CD4-positive, CD25-positive, alpha-beta regulatory T cell (primary cell): ENCODE measurements at places on chromosomes 16 and 17. TPM values are rescaled to one million over a fixed set of nuclear protein-coding genes. Genes with fewer than 3 reads are reported as not detected.

DNA sequence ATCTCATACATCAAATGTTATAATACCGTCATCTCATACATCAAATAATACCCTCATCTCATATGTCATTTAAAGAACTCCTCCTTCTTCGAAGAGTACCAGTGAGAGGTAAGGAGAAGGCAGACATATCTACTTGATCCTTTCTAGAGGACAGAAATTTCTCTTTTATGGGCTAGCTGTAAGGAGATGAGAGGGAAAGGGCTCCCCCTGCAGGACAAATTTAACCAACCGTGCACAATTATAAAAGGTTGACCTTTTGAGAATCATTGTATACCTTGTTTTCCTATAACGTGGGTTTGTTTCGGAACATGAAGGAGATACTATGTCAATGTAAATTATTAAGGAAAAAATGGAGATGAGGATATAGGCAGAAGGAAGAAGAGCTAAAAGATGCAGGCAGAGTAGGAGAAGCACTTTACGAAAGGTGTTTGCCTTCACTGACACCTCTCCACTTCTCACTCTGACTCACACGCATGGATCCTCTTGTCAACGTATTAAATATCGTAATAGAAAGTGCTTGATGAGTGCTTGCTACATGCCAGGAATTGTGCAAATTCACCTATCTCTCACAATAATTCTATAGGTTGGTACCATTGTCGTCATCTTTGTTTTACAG lies 465.9 kb upstream of the ERCC4 start:
- peak; percentile 20 for DNase-seq

TBX4 gene
- not detected for total RNA-seq

DNA sequence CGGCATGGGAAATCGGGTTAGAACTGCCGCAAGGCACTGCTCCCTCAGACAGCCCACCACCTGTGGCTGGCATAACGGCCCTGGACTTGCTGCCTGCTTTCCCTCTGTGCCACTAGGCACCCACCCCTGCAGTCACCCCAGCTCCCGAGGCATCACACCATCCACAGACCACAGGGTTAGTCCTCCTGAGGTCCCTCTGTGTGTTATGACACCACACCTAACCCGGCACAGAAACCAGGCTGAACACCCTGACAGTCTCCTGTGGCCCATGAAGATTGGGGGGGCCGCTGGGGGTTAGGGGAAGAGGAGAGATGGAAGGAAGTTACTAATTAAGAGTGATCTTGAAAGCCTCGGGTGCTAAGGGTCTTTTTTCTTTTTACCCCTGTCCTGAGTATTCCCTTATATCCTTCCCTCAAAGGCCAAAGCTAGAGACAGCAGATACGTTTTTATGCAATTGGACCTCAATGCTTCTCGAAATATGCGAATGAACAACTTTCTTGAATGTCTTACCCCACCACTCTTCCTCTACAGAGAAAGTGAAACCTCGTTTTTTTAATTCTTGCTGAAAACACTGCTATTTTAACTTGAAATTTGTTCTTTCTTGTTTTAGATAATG lies 7.0 kb downstream of the CYTH1 start:
- peak; percentile 41 for DNase-seq

DNA sequence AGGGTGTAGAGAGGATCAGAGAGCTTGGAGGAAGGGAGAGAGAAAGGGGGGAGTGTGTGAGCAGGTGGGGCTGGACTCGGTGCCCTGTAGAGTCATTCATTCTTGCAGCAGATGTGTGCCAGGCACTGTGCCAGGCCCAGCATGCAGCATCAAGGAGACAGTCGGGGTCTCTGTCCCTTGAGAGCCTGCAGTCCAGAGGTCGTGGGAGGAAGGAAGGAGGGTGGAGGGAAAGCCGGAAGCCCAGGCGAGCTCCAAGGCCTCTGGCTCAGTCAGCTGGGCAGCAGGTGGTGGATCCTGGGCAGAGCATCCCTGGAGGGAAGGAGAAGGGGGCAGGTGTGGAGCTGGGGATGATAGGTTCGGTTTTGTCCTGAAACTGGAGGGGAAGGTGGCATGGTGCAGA lies 27.5 kb downstream of the EPN2 start:
- no peak for DNase-seq

TNFRSF17 gene
- total RNA-seq: not detected

PRCD gene
- not detected for total RNA-seq

ABCC3 gene
- 3.3 TPM for total RNA-seq
